ENCODE measurements at places on chromosomes 16 and 17.
A peak's percentile ranks its signal among the peaks of the same experiment; 100 is the strongest.

- DNase-seq: no peak
These were observed 269.7 kb upstream of the ASIC2 start for GRCh38 chr17:33562792-33563191.

GRCh38 chr17:14630046-14630445 lies 329.2 kb downstream of the HS3ST3B1 start:
- peak; percentile 49 for DNase-seq

DNA sequence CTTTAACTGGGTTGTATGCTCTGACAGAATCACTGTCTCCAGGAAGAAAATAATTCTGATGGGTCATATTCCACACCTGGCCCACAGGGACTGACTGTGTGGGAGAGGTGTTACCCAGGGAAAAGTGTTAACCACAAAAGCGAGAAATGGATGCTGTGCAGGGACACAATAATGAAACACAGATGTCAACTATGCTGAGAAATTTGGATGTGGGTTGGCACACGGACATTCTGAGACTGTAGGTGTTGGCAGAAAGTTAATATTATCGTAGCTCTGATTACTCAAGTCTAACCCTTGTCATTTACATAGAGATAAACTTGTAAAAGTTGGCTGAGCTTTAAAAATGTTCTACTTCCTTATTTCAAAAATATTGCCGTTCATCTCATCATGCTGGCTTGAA lies 19.6 kb downstream of the TMC5 start:
- no peak for DNase-seq

DNA sequence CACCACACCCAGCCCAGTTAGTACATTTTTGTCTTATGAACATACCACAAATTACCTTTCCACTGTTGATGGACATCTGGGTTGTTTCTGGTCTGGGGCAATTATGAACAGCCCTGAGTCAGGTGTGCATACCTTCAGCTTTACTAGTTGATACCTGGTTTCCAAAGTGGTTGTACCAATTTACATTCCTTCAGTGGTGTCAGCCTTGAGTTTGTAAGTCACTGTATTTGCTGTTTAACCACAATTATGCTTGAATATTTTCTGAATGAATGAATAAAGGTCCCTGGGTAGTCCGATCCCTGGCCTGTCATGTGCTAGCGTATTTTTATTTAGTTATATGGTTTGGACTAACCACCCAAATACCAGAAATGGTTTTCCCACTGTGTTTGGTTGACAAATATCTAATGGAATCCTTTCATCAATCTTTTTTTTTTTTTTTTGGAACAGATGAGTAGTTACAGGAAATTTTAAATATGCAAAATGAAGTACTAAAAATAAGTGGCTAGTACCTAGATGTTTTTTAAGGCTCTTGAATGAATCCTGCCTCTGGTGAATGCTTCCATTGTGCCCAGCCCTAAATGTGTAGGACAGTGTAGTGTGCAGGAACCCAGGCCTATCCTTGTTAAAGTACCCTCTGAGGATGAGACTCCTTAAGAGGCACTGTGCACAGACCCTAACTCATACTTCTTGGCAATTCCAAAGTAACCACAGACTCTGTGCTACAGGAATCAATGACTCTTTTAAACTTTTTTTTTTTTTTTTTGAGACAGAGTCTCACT lies 3.7 kb downstream of the DUSP14 start:
- DNase-seq: no peak

- no peak for DNase-seq
These were observed 7.1 kb downstream of the FBRS start for GRCh38 chr16:30665155-30665829.

GRCh38 chr17:79565606-79566250 lies 45.1 kb downstream of the RBFOX3 start:
- DNase-seq: no peak

DNA sequence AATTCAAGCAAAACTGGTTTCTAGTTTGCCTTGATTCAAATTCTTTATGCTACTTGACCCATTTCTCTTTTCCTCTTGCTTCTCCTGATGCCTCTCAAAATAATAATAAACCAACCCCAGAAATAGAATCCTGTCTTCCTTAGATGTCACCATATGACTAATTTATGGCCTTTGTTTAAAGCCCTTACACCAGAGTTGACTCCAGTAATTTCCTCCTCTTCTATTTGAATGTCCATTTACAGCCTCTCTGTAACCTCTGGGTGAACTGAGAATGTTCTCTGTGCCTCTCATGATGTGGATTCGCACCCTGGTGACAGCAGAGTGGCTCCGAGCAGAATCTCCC lies 31.5 kb downstream of the ZFHX3 start:
- DNase-seq: peak; percentile 53

DNA sequence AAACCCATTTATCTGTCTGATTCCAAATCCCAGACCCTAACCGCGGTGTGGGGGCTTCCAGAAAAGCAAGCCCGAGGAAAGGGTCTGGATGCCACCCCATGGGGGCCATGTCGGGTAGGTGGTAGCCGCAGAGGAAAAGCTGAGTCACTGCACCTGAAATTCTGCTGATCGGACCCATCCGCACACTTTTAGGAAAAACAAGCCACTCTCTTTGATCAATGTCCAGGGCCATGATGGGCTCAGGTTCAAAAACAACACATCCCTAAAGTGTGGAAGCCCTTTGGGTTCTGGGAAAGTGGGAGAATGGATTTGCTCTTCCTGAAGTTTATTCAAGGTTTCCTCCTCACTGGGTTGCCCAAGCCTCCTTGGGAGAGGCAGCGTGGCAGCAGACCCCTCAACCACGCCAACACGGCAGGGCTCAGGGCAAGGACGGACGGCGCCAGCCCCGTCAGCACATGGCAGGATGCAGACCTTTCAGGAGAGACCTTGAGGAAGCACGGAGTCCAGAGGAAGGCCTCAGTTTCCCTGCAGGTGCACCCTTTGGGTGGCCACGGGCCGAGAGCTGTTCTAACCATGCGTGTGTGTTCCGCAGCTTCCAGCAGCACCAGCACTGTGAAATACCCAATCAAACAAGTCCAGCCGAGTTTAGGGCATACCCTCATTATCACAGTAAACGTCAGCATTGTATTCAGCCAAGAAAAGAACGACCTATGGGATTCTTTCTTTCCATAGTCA lies 367.0 kb downstream of the FOXL1 start:
- DNase-seq: no peak

DNA sequence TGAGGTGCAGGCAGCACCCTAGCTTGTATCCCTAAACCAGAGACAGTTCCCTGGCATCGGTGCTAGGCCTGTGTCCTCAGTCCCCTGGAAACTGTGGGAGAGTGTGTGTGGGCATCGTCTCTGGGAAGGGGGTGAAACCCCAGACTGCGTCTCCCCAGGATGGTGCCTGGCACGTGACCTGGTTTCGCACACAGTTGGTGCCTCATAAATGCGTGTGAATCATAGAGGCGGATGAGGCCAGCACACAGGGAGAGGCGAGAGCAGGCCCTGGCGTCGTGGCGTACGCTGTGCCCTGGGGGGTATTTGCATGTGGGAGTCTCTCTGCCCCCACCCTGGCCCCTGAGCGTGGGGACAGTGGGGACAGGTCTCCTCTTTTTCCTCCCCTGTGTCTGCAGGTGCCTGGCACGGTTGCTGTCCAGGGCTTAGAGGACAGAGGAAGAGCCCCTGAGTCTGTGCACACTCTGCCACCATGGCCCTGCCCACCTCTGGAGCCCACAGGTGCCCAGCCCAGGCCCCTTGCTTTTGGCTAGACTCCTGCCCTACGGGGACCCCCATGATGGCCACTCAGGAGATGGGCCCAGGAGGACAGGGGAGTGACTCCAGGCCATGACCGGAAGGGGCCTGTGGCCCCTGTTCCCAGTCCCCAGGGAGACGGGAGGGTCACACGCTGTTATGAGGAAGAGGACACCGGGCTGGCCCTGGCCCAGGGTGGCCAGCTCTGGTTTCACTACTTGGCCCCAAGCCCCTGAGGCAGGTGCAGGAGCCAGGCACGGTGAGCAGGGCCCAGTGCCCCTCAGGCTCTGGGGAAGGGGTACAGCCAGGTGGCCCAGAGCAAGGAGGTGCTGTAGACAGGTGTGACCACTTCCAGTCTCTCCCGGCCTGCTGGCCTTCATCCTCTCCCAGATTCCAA lies 1.3 kb upstream of the FSCN2 start:
- no peak for DNase-seq

GRCh38 chr16:86337581-86338402 lies 172.5 kb upstream of the FOXF1 start:
- DNase-seq: no peak

DNA sequence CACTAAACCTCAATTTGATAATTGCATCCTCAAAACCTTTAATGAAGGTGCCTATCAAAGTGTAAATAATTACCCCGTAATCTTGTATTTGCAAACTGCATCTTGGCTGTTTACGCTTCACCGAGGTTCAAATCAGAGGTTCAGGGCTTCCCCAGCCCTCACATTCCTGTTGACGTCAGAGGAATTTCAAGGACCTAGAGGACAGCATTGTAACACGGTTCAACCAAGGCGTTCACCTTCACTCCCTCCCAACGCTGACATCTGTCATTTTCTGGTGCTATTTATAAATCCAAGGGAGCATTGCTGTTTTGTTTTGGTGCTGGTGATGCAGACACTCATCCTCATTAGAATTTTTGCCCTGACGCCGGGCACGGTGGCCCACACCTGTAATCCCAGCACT lies 691.6 kb upstream of the RBFOX1 start:
- DNase-seq: no peak

- DNase-seq: no peak
These were observed 26.1 kb downstream of the LGALS3BP start for GRCh38 chr17:78953356-78954350.

DNA sequence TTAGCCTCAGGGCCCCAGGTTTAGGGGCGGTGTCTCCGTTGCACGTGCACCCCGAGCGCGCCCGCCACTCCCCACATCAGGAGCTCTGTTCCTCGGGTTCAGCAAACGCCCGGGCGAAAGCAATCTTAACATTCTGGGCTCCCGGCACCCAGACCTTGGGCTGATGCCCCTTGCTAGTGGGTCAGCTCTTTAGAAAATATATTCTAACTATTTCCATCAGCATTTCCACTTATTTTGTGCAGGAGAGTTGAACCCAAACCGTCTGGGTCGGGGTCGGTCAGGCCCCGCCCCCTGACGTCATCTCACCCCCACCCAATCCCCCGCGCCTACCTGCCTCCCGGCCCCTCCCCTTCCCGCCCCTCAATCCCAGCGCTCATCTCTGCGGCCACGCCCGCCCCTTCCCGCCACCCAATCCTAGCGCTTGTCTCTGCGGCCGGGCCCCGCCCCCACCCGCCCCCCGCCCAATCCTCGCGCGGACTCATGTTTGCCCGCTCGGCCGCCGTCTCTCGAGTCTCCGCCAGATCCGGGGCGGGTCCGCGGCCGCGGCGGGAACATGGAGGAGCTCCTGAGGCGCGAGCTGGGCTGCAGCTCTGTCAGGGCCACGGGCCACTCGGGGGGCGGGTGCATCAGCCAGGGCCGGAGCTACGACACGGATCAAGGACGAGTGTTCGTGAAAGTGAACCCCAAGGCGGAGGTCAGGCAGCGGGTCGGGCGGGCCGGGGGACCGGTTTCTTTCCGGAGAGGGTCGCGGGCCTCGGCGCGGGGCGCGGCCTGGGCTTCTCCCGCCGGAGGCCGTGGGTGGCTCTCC lies at the start of gene FN3KRP:
FN3KRP (plus strand) TSS at position 504 of the 808 bp plus-strand sequence; CDS start at position 554, 50 bp downstream.
- peak; percentile 98 for DNase-seq

GRCh38 chr17:46159686-46160085 lies 33.5 kb downstream of the KANSL1 start:
- peak; percentile 53 for DNase-seq

DNA sequence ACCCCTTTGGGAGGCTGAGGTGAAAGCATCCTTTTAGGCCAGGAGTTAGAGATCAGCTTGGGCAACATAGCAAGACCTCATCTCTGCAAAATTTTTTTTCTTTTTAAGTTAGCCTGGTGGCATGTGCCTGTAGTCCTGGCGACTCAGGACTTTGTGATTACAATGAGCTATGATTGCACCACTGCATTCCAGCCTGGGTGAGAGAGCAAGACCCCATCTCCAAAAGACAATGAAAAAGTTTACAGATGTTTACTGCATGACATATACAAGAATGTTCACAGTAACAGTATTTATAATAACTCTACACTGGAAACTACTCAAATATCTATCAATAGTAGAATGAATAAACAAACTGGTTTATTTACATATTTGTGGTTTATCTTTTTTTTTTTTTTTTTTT lies 33.1 kb upstream of the CCL22 start:
- DNase-seq: no peak

GRCh38 chr16:31063843-31064611 lies 10.0 kb downstream of the ZNF668 start:
- no peak for DNase-seq

GRCh38 chr16:55697867-55698266 lies 42.1 kb downstream of the SLC6A2 start:
- DNase-seq: no peak

DNA sequence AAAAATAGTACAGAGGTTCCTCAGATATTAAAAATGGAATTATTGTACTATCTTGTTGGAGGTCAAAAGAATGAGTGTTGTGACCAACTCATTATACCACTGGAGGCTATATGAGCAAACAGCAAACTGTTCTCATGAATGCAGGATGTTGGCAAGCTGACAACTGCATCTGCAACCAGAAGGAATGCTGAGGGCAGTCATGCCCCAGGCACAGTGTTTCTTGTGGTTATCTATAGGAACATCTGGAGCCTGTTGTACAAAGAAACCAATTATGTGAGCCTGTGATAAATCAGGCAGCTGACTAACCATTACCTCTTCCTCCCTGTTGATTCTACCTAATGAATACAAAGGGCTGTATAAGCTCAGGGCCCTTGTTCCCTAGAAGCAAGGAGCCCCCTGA lies 2057.1 kb downstream of the TP53TG3F start:
- DNase-seq: no peak

DNA sequence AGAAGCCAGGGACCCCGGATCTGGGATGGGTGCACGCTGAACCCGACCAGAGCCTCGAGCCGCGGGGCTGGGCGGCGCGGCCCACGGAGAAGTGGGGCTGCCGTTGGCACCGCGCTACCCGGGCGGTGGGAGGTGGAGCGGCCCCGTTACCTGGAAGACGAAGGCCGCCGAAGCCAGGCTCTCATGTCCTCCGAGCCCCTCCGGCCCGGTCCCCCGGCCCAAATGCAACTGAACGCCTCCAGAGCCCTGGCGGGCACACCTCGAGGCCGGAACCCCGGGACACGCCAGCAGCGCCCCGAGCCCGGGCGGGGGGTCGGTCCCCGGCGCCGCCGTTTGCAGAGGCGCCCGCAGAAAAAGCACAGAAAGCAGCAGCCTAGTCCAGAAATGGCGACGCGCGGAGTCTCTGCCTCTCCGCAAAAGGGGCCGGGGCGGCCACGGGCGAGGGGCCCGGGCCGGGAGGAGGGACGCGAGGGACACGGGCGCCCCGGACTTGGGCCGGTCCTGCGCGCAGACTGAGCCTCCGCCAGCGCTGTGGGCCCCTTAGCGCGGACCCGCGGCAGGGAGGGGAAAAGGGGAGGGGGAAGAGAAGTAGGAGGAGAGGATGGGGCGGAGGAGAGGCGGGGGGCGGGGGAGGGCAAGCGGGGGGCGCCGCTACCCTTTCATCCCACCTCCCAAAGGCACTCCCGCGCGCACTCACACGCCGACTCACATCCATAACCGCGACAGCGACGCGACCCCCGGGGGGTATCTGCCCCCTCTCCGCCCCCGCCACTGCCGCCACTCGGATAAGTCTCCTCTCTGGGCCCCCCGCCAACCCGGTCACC lies 1.4 kb downstream of the AXIN2 start:
- no peak for DNase-seq
